ENCODE measurements at places on chromosomes 1 and 21.

- DNase-seq: no peak
Observed at GRCh38 chr1:53049574-53049967, 12.4 kb upstream of the PODN start.

GRCh38 chr1:85363521-85363920, 87.1 kb upstream of the BCL10 start:
- DNase-seq: no peak

DNA sequence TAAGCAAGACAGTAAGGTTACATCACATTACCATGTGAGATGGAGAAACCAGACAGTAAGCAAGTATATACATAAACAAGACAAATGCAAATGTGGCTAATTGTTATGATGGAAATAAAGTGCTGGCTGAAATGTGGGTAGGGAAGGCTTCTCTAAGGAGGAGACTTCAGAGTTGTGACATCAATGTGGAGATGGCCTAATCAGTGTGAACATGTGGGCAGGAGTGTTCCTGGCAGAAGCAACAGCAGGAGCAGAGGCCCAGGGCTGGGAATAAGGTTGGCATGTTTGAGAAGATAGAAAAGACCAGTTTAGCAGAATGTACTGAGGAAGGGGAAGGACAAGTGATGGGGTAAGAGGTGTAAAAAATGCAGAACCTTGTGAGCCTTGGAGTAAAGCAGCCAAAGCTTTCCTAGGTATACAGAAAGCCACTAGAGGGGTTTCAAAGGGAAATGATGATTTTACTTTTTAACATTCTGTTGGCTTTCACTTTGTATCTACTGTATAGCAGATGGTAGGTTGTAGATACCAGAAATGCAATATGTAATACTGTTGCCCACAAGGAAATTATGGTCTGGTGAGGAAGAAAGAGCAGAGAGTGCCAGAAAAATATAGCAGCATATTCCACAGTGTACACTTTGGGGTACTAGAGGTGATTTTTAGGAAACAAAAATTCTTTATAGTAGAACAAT, 197.4 kb downstream of the FGGY start:
- no peak for DNase-seq

DNA sequence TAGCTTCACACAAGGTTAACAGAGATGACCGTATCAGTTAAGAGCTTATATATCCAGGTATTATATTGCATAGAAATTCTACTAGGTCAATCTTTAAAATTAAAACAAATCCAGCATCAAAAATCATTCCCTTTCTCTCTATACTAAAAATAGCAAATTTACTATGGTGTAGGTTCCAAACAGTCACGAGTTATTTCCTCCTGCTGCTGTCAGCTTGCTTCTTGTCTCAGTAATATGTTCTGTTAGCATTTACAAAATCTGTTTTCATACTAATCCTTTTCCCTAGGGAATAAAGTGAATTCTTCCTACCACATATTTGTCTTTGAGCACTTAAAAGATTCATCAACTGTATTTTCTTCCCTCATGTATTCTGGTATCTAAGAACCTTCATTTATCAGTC, 2.5 kb downstream of the WDR26 start:
- DNase-seq: no peak

DNA sequence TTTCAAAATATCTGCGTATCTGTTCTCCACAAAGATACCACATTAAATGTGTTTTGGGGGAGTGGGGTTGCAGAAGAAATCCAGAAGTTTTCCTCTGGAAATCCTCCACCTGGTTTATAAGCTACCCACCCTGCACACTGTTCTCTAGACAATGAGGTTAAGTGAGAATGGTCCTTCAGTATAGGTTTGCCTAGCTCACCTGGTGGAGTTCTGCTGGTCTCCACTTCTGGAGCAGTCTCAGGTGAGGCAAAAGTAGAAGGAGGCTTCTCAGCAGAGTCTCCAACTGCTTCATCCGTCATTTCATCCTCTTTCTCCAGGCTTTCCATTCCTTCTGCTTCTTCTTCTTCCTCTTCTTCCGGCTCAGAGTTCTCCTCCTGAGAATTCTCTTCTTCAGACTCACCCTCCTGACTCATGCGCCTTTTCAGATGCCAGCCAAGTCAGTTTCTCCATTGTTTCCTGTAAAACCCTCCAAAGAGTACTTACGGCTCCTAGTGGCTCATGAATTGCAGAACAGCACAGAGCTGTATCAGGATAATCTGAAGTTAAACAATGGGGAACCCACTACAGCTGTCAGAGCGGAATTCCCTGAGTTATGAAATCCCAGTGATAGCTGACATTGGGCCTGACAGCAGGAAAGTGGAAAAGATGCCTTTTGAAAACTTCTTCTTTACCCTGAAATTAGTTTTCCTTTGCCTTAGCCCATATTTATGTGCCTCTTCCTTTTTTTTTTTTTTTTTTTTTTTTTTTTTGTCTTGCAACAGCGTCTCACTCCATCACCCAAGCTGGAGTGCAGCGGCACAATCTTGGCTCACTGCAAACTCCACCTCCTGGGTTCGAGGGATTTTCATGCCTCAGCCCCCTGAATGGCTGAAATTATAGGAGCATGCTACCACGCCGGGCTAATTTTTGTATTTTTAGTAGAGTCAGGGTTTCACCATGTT, 38.5 kb downstream of the MSTO1 start:
- DNase-seq: no peak

- no peak for DNase-seq
Observed at GRCh38 chr1:17713993-17714392, 41.1 kb upstream of the ACTL8 start.

DNA sequence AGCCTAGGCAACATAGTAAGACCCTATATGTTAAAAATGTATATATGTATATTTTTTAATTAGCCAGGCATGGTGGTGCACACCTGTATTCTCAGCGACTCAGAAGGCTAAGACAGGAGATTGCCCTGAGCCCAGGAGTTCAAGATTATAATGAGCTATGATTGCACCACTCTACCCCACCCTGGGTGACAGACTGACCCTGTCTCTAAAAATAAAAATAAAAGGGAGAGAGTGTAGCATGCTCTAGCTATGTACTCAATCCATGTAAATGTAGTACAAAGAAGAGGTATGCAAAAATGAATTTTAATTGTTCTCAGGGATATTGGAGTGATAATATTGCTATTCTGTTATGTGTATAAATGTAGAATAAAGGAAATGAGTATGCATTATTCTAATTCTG, 52.9 kb upstream of the DARS2 start:
- DNase-seq: no peak

DNA sequence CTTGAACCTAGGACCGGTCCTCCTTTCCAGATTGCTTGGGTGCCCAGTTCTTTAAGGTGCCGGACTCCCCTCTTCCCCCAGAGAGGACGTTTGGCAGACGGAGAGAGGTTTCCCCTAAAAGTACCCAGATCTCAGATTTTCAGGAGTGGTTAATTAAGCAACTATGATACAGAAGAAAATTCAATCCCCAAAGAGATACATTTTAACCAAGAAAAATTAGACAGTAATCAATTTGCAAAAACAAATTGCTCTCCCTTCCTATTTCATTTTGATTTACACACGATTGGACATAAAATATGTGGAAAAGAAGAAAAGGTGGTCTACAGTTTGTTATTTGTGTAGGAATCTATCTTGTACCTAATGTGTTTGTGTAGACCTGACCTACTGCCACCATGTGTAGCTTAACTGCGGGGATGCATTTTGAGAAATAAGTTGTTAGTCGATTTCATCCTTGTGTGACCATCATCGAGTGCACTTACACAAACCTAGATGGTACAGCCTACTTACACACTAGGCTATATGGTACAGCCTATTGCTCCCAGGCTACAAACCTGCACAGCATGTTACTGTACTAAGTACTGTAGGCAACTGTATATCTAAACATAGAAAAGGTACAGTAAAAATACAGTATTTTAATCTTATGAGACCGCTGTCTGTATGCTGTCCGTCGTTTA, 755 bp downstream of the RPAP2 start:
- DNase-seq: no peak

GRCh38 chr1:182834326-182834725, 4.8 kb upstream of the DHX9 start:
- no peak for DNase-seq

- no peak for DNase-seq
Observed at GRCh38 chr1:66520655-66521054, 13.3 kb upstream of the SGIP1 start.

- DNase-seq: peak; percentile 29
Observed at GRCh38 chr1:53341961-53342707, 14.3 kb upstream of the LRP8 start.

DNA sequence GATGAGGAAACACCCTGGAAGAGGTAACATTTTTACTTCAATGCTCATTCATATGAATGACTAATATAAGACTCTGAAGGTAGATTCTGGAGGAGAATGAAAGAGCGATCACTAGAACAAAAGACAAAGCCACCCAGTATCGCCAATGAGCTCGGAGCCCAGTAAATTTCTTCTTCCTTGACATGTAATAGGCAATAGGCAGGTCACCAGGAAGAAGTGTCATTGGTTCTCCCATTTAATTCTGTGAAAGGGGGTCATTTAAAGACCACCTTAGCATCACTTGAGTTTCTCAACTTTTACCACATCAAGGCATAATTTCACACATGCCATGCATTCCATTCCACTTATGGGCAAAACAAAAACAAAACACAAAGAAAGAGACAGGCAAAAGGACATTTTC, 7.9 kb downstream of the TNFSF18 start:
- DNase-seq: no peak

DNA sequence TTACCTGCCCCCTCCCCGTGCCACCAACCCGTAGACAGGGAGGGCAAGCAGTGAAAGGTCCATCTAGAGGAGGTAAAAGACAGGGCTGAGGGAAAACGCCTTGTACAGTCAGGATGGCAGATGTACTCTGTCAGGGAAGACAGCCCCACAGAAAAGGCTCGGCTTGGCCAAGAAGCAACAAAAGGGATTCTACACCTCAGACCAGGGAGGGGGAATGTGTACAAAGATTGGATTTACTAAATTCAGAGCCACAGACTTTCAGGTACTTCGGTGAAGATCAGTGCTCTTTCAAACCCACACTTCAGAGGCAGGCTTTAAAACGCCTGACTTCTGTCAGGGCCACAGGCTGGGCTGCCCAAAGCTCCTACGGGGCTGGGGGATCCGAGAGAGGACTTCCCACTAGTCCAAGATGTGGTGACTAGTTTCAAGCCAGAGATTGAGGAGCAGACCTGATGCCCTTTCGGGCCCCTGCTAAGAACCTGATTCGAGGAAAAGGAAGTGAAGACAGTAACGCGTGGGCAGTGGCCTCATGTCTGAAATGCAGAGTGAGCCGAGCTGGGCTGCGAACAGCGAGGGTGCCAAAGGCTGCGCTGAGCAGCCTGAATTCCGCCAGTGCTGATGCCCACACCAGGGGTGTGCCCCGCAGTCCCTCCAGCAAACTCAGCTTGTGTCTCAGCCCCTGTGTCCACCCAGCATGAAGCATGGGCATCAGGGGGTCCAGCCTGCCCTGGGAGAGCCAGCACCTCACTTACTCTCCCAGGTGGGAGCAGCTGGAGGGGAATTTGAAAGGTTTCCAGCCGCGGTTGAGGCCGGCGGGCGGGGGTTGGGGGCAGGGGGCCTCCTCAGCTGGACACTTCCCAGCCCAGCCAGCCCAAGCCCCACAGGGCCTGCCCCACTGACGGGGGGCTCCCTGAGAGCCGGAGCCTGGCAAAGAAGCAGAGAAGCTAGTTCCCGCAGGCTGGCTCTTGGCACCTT, 36.2 kb downstream of the KIAA1614 start:
- no peak for DNase-seq

DNA sequence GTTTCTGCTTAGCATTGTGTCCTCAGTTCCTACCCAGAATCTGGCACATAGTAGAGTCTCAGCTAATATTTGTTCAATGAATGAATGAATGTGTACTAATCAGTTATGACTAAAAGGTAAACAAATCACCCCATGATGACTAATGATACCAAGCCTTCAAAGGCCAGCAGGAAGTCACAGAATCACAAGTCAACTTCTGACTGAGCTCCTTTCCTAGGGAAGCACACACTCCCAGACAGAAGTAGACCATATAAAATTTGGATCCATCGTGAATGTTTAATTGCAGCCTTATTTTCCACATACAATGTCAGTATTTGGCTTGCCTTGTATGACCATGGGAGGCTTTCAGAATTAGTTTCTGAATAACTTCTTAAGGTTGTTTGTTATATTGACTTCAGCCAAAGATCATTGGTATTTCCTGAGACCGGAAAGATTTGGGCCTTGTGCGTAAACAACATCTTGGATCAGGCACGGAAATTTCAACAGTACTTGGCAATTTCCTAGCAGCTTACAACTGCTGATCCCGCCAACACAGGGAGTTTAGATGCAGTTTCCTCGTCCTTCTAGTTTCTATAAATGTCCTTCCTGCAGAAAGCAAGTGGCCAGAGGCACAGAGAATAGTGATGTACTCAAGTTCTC, 185.9 kb upstream of the ATP1B1 start:
- DNase-seq: no peak

GRCh38 chr1:164784960-164785359, 226.0 kb downstream of the PBX1 start:
- no peak for DNase-seq

- no peak for DNase-seq
Observed at GRCh38 chr1:82125119-82125518, 324.4 kb downstream of the ADGRL2 start.

DNA sequence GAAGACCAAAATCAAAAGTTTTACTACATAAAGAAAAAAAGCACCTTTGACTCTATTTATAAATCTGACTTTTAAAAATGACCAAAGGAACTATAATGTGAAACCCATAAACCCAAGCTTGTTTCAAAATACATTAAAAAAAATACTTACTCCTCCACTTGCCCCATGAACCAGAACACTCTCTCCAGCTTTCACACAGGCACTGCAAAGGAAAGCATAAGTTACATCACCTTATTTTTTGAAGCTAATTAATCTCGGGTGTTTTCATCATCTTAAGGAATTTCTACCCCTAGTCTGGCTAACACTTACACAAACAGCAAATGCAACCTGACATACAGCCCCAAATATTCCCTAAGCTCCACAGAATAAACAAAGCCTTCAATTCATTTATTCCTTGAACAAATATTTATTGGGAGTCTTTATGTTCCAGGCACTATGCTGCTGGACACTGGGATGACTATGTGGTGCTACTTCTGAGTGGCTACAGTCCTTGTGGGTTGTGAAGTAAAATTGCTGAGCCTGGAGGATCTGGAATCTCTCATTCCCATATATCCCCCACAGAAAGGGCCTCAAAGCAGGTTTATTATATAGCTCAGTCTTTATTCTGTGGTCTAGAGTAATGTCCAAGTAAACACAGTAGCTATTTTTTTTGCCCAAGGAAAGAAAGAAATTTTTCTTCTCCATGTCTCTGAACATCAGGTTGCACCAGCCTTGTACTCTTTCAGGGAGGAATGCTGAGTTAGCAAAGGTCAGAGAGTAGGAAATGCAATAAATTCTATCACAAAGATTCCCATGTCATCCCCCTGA, 18.2 kb downstream of the CRYZ start:
- DNase-seq: no peak

- DNase-seq: no peak
Observed at GRCh38 chr1:195763146-195763906, 844.9 kb downstream of the KCNT2 start.

- DNase-seq: no peak
Observed at GRCh38 chr21:35062016-35062415, 12.9 kb upstream of the RUNX1 start.

All from cardiac septum (tissue), 1 donor.